Fibroblast of mammary gland (primary cell): ENCODE measurements at places on chromosomes 12 and 14.

GRCh38 chr12:67630373-67631088, 18.0 kb upstream of the DYRK2 start:
- DNase-seq: no peak

DNA sequence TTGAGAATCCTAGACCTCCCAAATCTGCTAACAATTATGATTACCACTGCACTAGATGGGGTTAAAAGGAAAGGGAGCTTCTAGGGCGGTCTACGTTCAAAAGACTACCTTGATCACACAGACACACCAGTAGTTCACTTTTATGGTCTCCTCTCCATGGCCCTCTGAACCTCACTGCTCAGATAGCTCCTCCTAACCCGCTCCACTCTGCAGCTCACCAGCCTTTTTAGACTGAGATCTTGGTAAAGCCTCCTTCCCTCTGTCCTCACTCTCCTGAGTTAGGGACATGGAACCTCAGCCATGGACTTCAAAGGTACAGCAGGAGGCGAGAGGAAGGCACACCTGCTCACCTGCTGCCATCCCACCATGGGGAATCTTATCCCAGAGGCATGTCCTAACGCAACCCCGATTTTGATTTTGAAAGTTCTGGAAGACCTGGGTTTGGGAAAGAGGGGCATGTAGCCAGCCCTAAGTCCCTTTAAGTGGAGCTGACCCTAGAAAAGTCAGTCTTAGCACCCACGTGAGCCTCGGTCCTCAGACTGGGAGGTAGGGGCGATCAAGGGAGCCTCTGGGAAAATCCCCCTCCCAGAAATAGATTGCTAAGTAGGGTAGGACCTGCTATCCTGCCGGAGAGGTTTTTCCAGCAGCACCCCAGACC, 1.3 kb downstream of the ZNF219 start:
- DNase-seq: no peak

- no peak for DNase-seq
These were observed 4.4 kb downstream of the GPR19 start for GRCh38 chr12:12691549-12691948.

- peak; percentile 10 for DNase-seq
These were observed 85.4 kb downstream of the WSCD2 start for GRCh38 chr12:108214486-108214885.

GRCh38 chr12:46571608-46572007, 199.0 kb upstream of the SLC38A2 start:
- DNase-seq: no peak

DNA sequence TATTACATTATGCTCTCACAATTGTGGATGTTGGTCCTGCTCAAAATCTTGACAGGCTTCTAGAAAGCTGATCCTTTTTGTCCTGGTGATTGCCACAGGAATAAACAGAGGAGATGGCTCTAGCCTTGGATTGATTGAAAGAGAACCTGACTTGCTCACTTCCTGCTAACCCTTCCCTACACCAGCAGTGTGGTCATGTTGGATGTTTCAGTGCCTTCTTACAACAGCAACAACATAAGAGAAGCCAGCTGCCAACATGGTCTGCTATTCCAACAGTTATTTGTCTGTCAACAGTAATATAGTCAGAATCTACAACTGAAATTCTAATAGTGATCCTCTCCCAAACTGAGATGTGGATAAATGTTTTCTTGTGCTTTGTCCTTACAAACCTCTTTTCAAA, 311.6 kb upstream of the DIO2 start:
- peak; percentile 58 for DNase-seq

DNA sequence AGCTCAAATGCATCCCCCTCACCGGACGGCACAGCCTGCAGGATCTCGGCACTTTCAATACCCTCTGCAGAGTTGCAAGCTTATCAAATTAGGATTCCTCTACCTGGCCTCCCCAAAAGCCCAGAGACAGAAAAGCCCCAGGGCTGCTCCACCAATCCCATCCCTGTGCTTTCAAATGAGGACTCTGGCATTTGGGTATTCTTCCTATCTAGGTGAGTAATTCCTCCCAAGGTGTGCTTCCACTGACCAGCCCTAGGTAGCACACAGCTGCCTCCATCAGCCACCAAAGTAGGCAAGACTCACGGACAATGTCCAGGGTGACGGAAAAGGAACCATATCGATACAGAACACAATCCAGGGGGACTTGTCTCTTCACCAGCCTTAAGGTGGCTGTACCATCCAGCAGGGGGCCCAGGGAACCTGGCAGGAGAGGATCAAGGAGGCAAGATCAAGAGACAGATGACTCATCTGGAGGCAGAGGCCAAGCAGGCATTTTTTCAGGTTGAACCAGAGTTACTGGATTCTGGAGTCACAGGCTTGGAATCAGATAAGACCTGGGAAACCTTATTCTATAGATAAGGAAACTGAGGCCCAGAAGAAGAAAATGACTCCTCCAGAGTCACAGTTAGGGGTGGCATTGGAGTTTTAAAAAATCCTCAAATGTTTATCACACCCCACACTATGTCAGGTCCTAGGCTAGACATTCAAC, 9.9 kb downstream of the PMEL start:
- DNase-seq: peak; percentile 71

GRCh38 chr12:29035112-29035511, 114.0 kb upstream of the FAR2 start:
- DNase-seq: no peak

DNA sequence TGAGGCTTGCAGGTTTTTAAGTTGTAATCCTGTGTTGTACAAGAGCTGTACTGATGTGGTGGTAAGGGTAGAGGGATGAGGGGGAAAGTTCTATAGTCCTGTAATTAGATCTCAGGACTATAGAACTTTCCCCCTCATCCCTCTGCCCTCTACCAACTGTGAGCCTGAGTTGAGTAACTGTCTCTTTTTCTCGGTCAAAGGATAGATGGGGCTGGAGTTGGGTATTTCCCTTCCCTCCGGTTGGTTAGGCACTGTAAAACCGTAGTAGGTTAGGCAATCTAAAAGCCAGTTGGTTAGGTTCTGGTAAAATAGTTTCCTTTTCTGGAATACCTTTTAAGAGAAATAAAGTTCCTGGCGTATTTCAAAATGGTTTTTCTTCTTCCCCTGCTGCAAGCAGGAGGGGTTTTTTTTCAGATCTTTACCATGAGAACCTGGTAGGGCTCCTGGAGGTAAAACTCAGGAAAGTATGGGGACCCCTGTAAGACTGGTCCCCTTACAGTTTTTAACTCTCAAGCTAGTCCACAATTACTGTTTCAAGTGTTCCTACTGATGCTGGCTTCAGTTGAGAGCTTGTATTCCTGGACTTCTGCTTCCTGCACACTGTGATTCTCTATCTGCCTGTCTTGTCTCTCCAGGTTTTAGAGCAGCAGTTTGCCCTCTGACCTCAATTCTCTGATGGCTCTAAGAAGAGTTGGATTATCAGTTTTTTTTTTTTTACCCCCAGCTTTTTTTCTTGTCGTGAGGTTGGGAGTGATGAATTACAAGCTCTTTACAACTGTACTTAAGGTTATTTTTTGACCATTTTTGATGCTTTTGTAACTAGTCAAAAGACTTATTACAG, 58.7 kb downstream of the FUT8 start:
- DNase-seq: no peak

- DNase-seq: no peak
These were observed 613 bp downstream of the RECQL start for GRCh38 chr12:21500786-21501257.

DNA sequence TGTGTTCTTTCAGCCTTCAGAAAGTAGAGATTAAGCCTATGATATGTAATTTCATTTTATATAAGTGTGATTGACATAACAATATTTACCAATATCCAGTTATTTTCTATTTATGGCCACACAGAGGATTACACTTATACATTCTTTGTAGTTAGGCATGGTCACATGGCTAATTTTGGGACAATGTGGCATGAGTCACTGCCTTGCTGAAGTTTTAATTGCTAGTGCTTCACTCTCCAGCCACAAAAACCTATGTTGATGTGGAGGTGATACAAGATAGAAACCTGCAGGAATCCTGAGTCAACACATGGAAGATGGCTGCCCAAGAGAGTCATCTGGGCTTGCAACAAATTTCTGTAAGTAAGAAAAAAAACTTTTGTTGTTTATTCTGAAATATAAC, 17.0 kb downstream of the CLEC14A start:
- DNase-seq: peak; percentile 22

DNA sequence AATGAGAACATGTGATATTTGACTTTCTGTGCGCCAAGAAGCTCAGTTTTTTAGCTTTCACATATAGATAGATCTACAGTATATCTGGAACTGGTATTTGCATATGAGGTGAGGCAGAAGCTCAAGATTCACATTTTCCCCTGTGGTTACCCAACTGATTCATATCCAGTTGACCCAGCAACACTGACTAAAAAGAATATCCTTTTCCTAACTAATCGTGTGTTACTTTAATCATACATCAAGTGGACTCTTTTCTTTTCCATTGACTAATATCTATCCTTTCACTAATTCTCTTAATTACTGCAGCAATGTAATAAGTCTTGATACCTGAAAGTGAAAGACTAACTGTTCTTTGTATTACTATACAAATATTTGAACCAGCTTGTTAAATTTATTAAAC, 236.1 kb downstream of the AEBP2 start:
- DNase-seq: no peak

DNA sequence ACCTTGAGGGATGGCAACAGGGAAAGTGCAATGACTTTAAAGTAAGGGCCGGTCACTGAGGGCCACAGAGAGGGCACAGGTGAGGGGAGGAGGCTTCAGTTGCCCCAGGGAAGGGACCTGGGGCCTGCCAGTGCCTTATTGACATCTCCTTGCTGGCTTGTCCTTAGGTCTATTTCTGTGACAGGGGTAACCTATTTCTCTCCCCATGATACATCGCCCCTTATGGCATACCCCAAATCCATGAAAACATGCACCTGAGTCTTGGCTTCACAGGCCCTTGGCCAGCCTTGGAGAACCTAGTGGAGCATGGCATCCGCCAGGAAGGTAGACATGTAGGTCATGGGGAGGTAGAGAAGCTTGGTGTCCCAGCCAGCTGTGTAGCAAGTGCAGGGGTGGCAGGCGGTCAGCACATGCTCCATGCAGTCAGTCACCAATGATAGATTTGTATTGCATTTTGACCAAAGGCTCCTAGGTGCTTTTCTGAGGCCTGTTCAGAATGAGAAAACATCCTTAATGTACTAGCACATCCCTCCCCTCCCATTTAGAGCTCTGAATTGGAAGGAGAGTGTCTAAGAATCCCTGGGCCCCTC, 23.6 kb upstream of the RDH16 start:
- DNase-seq: no peak

- no peak for DNase-seq
These were observed 483 bp downstream of the POC1B start for GRCh38 chr12:89525305-89525823.

DNA sequence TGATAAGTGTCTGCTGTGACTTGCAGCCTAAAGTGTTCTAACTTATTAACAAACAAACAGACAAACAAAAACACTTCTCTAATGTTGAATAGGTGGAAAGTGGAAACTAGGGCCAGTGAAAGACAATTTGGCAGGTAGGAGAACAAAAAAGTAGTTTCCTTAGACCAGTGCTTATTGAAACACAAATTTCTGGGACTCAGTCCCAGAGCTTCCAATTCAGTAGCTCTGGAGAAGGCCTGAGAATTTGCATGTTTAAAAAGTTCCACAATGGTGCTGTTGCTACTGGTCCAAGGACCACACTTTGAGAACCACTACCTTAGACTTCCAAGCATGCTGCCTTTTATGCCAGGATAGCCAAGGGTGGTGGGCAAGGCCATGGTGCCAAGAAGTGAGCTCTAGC, 67.8 kb downstream of the AKAP6 start:
- DNase-seq: no peak

- DNase-seq: no peak
These were observed 37.1 kb downstream of the CHGA start for GRCh38 chr14:92959761-92960680.

- peak; percentile 63 for DNase-seq
These were observed 217.1 kb upstream of the PLEKHG7 start for GRCh38 chr12:92485351-92486348.

DNA sequence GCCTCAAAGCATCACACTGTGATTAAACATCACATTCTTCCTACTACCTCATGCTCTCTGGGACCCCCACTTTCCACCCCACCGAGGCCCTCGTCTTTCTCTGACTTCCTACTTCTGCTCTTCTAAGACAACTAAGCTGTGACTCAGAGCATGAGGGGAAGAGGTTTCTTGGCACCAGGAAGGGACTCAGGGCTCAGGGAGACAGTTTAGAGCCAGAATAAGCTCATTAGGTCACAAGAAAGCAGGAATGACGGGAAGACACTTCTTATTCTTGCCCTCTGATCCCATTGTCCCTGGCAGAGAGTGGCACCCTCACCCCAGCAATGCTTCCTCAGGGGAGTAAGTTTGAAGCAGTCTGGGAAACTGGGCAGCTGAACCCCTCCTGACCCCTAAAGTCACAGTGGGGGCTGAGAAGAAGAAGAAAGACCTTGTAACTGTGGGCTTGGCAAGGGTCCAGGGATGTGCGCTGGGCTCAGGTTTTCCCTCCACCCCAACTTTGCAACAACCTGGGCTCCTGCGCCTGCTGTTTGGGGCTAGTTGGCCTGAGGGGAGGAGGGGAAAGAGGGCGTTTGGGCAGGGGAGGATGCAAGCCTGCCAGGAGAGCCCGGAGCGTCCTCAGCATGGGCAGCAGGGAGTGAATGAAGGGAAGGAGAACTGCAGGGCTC, 64.6 kb upstream of the ACTN1 start:
- DNase-seq: peak; percentile 87

DNA sequence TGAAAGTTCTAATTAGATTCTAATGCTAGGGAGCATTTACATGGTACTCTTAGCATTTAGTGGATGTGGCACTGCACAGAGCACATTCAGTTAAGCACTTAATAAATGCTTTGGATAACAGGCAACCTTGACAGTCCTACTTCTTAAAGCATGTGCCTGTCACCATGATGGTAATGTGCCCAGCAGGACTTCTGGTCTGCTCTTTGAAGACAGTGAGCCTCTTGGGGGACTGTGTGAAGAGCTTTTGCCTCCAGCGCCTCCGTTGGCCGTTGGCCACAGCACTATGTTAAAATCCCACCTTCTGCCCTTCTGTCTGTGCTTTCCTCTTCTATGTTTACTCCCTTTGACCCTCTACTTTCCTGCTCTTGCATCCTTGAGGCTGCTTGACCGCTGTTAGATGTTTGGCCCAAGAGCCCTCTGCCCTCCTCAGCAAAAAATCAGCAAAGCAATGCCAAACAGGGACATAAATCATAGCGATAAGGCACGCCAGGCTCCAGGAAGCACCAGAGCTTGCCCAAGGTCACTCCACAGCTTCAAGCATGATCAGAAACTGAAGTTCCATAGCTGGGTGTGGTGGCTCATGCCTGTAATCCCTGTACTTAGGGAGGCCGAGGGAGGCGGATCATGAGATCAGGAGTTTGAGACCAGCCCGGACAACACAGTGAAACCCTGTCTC, 8.3 kb downstream of the CDKL1 start:
- DNase-seq: no peak

- DNase-seq: peak; percentile 17
These were observed 41.0 kb upstream of the PLEKHG3 start for GRCh38 chr14:64663174-64663573.

DNA sequence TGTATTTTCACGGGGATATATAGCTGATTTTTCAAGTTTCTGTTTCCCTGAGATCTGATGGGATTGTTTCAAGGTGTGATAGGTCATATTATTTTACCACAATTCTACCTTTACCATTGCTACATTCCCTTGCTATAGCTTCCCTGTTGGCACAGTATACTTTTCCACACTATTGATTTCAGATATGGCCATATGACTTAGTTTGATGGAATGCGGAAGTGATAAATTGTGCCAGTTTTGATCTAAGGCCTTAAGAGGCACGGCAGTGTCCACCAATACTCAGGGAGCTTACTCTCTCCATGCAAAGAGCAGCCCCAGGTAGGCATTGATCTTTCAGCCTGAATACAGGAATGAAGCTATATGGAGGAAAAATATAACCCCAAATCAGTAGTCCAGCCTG, 315.7 kb downstream of the SLC16A7 start:
- DNase-seq: no peak

GRCh38 chr12:68977335-68977734, 44.4 kb upstream of the CPM start:
- DNase-seq: no peak
